Stimulated activated CD4-positive, alpha-beta T cell treated with anti-CD3 and anti-CD28 coated beads, Interleukin-2, amount 100 ng/mL, for 4 hours (primary cell): ENCODE measurements at places on chromosomes 5 and 9.

DNA sequence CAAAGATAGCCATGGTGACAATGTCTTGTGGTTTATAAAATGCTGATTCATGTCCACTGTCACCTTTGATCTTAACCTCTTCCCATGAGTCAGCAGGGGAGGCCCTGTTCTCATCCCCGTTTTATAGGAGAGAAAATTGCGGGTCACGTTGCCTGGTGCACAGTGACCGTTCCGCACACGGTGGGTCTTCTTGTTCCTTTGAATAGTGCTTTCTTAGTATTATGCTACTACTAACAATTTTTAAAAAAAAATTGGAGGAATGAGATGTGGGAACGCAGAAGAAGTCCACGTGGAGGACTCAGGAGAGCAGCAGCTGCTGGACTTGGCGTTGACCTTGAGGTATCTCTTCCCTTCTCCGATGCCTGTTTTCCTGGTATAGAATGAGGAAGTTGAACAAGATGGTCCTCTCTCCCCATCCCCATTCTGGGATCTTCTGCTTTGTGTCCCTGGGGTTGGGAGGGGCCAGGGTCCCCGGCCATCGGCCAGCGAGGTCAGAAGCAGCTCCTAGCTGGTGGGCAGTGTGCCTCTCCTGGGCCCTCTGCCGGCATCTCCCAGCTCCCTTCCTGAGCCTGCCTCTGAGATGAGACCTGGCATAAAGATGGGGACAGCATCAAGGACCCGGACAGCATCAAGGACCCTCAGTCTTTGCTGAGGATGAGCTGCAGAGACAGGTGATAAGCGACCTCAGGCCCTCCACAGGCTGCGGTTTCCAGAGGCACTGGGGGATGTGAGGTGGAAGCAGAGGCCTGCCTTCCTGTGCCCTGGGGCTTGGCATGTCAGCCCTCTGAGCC lies 143.9 kb downstream of the C9orf50 start:
- no peak for DNase-seq

GRCh38 chr5:127311349-127311748 lies 20.8 kb downstream of the MEGF10 start:
- DNase-seq, result no peak

GRCh38 chr9:111375817-111376564 lies 46.0 kb upstream of the OR2K2 start:
- DNase-seq, result no peak

- no peak for DNase-seq
Measured at GRCh38 chr9:99387431-99387830, 165.3 kb downstream of the SEC61B start.

- DNase-seq, result no peak
Measured at GRCh38 chr9:101271102-101271501, 113.7 kb downstream of the BAAT start.

- no peak for DNase-seq
Measured at GRCh38 chr5:122615146-122615545, 159.7 kb upstream of the SNX2 start.

DNA sequence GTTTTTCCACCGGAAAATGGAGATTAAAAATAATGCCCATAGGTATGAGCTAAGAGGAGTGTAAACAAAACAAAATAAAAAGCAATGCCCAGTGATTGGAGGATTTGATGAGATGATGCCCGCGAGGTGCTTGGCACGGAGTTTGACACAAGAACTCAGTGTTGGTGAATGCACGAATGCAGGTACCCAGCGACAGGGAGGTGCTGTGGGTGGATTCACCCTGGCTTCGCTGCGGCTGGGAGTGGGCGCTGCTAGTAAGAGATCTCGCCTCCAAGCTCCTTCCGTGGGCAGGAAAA lies 526 bp upstream of the STXBP1 start:
- DNase-seq, result no peak

DNA sequence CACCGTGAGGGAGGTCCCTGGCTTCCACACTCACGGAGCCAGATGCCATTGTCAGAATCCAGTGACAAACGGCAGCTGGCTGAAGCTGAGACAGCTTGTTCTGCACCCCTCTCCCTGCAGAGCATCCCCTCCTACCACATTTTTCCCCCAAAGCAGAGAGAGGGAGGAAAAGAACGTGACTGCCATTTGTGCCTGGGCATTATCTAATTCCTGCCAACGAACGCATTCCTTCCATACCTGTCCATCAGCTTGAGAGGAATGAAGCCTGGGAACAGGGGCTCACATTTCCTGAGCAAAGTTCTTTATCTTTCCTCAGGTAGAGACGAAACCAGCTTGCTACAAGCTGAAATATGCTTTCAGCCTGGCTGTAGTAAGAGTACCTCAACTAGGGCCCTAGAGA lies 175.4 kb downstream of the SLIT3 start:
- DNase-seq, result no peak

- peak; percentile 59 for DNase-seq
Measured at GRCh38 chr9:96566498-96567202, 53.0 kb downstream of the CDC14B start.

- no peak for DNase-seq
Measured at GRCh38 chr9:112184946-112185345, 9.8 kb upstream of the SUSD1 start.

GRCh38 chr9:12640866-12641636 lies 52.1 kb upstream of the TYRP1 start:
- DNase-seq, result no peak

GRCh38 chr9:37155601-37156000 lies 35.2 kb downstream of the ZCCHC7 start:
- no peak for DNase-seq

DNA sequence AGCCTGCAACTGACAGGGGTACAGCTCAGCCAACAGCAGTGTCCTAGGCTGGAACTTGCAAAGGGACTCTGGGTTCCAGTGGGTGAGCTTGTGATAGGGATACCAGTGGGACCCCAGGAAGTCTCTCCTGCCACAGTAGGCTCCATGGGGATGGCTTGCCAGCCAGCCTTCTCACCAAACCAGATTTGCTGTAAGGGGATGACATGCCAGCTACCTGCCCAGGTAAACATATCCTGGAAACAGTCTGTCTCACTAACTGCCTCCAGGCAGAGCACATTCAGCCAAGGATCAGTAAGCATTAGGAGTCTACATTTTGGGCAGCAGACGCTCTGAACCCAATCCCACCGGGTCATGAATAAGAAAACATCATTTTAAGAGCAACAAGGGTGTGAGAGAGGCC lies 49.9 kb downstream of the SIL1 start:
- DNase-seq, result no peak

- no peak for DNase-seq
Measured at GRCh38 chr9:74122661-74123060, 374.5 kb upstream of the RORB start.

DNA sequence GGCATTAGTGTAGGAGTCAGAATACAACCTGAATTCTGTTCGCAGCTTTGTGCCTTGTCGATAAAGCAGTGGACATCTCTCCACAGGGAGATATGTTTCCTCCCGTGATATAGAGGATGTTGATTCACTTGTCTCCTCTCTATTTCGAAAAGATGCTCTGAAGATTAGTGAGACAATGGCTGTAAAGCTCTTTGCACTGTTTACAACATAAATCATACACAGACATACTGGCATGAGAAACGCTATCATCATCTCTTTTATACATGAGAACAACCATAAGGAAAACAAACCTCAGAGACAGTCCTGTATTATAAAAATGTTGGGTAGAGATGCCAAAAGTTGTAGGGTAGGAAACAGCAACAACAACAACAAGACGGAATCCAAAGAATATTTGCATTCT lies 507.4 kb downstream of the RAB3C start:
- no peak for DNase-seq

DNA sequence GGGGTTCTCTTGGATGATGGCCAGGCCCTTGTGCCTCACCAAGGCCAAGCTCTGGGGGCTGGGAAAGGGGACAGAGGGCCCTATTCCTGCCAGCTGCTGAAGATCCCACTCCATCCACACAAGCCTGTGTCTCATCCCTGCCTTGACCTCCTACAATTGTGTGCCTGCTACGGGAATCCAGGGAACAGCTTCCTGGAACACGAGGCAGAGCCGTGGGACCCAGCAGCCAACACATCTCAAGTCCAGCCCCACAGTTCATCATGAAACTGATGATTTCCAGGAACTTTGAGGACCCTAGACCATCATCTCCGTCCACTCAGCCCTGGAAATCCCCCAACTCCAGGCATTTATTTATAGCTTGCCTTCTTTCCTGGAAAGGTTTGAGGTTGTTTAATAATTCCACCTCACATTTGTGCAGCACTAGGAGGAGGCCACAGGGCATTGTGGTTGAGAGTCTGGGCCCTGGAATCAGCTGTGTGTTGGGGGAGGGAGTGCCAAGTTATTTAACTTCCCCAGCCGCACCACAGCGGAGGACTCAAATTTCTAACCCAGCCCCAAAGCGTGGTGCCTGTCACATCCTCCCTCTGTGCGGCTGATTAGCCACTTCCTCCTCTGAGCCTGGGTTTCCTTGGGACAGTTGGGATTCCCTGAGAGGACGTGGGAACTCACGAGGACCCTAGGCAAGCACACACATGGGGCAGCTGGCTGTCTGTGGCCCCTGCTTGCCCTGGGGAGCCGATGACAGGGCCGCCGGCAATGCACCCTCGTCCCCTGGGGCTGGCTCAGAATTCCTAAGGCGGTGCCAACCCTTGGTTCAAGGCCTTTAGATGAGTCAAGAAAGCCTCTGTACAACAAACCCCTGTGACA lies 58.2 kb upstream of the GGTA1 start:
- no peak for DNase-seq
